ENCODE measurements at places on chromosomes 6 and 20.
A peak's percentile ranks its signal among the peaks of the same experiment; 100 is the strongest.

DNA sequence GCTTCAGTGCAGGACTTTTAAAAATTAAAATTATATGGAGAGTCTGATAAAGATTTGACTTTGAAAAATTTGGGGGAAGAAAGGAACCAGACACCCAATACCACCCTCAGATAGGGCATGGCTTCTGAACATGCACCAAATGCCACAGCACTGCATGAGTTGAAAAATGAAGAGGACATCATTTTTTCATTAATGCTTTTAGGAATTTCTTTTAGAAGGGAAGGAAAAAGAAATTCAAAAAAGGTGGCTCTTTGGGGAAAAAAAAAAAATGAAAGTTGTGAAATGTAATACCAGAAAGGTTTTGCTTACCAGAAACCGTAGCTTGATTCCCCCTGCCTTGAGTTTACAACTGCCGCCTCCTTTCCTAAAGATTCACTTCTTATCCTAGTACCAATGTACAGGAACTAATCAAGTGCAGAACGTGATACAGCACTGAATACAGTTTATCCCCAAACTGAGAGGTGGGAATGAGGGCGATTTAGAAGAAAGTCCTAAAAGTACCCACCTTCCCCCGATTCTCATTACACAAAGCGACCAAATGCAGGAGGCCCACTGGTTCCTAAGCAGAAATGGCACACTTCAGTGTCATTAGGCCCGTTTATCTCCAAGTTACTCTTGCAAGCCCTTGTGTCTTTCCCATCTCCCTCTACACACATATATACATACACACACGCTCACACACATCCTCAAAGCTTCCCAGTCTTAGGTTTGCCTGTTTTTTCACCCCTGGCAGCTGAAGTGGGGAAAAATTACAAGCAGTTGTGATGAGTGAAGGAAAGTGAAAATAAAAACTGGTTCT is 2.8 kb downstream of the PPP1R10 start:
- no peak for DNase-seq

- DNase-seq = peak; percentile 24
Measured at GRCh38 chr20:17617212-17617867, 47.5 kb downstream of the DSTN start.

- no peak for DNase-seq
Measured at GRCh38 chr6:101281266-101281665, 112.2 kb upstream of the GRIK2 start.

- DNase-seq = no peak
Measured at GRCh38 chr20:8361006-8361652, 229.1 kb downstream of the PLCB1 start.

DNA sequence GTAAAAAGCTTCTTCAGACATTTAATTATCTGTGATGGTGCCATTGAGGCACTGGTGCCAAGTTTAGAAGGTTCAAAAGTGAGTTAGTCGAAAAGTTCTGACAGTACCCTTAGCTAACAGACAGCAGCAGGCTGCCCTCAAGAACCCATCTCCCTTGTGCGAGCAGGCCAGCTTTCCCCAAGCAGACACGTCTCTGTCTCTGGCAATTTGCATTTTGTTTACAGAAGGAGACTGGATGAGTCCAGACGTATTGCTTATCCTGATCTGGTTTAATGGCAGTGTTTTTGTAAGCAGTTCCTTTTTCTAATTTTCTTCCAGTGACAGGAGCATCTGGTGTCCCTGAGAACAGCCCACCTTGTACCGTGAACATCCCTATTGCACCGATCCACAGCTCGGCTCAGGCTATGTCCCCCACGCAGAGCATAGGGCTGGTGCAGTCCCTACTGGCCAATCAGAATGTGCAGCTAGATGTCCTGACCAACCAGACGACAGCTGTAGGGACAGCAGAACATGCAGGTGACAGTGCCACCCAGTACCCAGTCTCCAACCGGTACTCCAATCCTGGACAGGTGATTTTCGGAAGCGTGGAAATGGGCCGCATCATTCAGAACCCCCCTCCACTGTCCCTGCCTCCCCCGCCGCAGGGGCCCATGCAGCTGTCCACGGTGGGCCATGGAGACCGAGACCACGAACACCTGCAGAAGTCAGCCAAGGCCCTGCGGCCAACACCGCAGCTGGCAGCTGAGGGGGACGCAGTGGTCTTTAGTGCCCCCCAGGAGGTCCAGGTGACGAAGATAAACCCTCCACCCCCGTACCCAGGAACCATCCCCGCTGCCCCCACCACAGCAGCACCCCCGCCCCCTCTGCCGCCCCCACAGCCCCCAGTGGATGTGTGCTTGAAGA is 58.3 kb upstream of the TMEM181 start:
- no peak for DNase-seq

DNA sequence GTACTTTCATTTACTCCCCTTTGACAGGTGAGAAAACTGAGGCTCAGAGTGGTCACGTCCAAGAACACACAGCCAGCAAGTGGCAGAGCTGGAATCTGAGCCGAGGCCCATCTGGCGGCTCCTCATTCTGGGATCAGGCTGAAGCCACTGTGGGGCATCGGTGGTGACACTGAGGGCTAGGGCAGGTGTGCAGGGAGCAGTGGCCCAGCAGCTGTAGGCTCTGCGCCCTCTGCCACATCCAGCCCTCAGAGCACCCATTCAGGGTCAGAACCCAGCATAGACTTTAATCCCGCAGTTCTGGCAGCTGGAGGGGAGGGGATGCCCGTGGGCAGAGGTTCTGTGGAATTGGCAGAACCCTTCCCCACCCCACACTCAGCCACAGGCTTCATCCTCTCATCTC is 210.3 kb downstream of the PREX1 start:
- DNase-seq = no peak

DNA sequence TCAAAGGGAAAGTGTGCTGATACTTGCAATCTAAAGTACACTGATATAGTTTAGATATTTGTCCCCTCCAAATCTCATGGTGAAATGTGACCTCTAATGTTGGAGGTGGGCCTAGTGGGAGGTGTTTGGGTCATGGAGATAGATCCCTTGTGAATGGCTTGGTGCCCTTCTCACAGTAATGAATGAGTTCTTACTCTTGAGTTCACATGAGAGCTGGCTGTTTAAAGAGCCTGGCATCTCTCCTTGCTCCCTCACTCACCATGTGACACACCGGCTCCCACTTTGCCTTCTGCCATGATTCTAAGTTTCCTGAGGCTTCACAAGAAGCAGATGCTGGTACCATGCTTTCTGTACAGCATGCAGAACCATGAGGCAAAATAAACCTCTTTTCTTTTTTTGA is 78.1 kb downstream of the REPS1 start:
- no peak for DNase-seq

GRCh38 chr20:462199-462991 is at the start of gene TBC1D20:
Gene TBC1D20, minus strand, starts transcription at chr20:462533. Its CDS starts 128 bp downstream, at chr20:462405.
- DNase-seq = peak; percentile 77

DNA sequence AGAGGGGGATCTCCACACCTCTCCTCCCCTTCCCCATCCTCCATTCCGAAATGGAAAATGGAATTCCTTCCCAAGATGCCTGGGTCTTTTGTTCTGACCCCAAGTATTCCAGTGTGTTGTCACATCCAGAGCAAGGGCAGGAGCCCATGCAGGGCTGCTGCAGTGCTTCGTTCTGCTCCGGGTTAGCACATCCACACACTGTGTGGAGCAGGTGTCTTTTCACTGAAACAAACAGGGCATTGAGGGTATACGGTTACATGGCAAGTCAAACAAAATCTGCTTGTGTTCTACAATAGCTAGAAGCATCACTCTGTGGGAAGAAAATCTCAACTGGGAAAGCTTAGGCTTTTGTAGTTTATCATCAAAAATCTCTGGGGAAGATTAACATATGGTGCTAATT is 56.9 kb downstream of the LYRM2 start:
- no peak for DNase-seq
